ENCODE measurements at places on chromosomes 1 and 21.

DNA sequence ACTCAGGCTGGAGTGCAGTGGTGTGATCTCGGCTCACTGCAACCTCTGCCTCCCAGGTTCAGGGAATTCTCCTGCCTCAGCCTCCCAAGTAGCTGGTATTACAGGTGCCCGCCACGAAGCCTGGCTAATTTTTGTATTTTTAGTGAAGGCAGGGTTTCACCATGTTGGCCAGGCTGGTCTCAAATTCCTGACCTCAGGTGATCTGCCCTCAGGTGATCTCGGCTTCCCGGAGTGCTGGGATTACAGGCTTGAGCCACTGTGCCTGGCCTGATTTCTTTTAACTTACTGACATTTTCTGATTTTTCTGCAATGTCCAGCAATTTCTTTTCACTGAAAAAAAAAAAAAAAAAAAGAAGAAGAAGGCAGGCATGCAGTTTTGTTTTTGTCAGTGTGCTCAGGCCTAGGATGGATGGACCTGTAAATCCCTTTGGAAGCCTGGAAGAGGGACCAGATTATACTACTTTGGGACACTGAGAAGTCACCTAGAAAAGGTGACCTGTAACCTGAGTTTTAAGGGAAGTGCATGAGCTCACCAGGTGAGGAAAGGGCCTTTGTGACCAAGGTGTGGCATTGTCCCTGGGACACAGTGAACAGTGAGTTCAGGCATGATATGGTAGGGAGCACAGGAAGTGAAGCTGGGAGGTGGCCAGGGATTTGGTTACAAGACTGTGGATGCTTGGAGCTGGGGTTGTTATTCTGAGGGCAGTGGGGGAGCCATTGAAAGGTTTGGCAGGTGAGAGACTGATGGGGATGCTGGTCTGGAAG is 2.7 kb upstream of the TMEM61 start:
- no peak for DNase-seq

- no peak for DNase-seq
These were observed 20.9 kb downstream of the TCHHL1 start for GRCh38 chr1:152067929-152068328.

DNA sequence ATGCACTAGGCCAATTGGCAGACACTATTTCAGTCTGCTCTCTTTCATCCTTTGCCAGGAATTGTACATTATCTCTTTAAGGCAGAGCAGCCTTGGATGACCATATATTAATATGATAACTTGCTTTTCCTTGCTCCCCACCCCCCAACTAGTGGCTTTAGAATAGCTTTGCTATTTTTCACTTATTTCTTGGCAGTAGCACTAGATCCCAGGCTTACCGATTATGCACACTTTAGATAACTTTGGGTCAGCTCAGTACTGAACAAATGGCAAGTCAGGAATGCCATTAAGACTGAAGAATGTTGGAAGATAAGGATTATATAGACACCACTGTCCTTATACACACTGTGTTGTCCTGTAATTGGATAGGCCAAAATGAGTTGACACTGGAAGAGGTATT is 146.4 kb downstream of the FGGY start:
- no peak for DNase-seq

- no peak for DNase-seq
These were observed 36.4 kb upstream of the HHAT start for GRCh38 chr1:210292231-210292871.

GRCh38 chr1:204670152-204670927 is 15.2 kb downstream of the LRRN2 start:
- no peak for DNase-seq

DNA sequence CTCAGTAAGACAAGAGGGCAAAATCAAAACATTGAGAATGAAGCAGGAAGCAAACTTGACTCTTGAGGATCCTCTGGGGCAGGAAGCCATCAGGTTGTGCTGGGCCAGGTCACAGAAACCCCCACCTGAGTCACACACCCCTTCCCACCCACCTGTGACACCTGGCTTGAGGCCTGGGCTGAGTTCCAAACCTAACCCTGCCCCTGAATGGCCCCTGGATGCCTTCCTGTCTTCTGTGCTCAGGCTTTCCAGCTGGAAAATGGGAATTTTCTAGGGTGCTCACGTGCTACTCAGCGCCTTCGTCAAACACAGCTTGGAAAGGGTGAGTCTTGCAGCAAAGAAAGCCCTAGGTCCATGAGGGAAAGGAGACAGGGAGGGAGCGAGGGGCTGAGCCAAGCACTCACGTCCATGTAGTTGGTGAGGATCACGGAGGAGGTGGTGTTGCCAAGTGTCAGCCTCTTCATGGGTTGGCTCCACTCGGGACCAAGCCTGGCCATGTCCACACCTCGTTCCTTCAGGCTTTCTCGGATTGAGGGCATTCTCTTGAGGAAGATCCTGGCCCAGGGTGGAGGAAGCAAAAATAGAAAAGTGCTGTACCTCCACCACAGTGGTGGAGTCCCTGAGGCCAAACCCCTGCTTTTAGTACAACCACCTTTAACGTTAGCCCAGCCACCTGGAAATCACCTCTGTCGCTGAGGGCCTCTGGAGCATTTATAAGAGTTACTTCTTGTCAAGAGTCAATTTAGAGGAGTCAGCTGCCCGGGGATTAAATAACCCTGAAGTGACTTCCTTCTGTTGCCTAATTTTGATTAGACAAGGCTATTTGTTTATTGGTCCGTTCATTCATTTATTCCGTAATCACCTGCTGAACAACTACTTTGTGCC is 4.3 kb downstream of the REN start:
- DNase-seq, result no peak

DNA sequence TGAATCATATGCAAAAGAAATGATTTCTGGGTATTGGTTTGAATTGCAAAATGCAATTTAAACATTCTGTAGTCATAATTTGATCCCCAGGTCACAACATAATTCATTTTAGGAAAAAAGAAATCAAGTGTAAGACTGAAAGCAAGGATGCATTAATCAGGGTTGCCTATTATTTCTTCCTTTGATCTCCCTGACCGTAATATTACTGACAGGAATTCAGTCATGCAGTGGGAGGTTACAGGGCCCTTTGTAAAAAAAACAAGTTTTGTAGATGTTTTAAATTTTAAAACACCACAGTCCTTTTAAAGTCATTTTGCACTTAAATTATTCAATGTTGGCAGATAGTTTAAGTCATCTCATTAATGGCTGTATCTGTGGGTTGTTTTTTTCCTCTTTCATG is 263.0 kb upstream of the NCAM2 start:
- DNase-seq, result no peak
